ENCODE measurements at places on chromosomes 6 and 20.

- no peak for DNase-seq
These were observed 34.1 kb upstream of the SLC35D3 start for GRCh38 chr6:136887953-136888352.

GRCh38 chr6:32885698-32886286 is 31.8 kb downstream of the PSMB9 start:
- DNase-seq = peak; percentile 22

- no peak for DNase-seq
These were observed 108.4 kb downstream of the GMPR start for GRCh38 chr6:16346831-16347230.

- DNase-seq = no peak
These were observed 10.3 kb downstream of the PREX1 start for GRCh38 chr20:48817367-48818030.

DNA sequence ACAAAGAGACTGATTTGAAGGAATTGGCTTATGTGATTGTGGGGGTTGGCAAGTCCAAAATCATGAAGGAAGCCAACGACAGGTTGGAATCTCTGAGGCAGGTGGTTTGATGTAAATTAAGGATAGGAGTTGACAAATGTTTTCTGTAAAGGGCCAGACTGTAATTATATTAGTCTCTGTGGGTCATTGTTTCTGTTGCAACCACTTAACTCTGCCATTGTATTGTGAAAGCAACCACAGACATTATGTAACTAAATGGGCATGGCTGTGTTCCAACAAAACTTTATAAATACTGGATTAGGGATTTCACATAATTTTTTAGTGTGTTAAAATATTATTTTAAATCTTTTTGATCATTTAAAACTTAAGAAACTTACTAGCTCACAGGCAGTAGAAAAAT is 199.2 kb upstream of the MYLIP start:
- no peak for DNase-seq

DNA sequence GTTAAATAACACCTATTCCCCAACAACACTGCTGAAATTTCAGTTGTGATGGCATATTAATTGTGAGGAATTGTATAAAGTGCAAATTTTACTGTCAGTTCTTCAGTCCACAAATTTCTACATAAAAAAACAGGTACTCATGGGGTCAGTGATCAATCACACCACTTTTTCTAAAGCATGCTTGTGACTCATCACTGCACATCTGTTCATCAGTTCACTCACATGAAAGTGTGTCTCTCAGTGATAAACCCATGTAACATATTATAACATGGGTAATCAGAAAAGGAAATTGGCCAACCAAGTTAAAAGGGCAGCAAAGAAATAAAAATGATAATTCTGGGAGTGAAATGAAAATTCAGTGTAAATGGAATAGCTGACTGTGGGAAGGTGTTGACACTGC is 234.7 kb upstream of the FKBP1C start:
- DNase-seq = no peak

DNA sequence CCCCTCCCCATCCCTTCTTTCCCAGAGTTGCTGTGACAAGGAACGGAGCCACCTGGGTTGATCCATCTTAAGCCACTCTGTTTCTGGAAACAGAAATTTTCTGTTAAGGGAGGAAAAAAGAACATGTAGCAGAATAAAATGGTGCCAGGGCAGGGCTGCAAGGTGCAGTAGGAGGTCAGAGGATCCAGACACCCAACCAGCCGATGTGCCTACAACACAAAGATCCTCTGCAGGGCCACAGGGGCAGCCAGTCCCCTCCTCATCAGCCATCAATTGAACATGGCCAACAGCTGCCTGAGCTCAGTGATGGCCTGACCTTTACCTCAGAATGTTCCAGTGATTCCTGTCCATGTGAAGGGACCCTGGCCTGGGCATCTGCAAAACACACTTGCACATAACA is 11.9 kb downstream of the MDFI start:
- DNase-seq = no peak

- DNase-seq = no peak
These were observed 60.3 kb downstream of the FOXC1 start for GRCh38 chr6:1669996-1670395.

DNA sequence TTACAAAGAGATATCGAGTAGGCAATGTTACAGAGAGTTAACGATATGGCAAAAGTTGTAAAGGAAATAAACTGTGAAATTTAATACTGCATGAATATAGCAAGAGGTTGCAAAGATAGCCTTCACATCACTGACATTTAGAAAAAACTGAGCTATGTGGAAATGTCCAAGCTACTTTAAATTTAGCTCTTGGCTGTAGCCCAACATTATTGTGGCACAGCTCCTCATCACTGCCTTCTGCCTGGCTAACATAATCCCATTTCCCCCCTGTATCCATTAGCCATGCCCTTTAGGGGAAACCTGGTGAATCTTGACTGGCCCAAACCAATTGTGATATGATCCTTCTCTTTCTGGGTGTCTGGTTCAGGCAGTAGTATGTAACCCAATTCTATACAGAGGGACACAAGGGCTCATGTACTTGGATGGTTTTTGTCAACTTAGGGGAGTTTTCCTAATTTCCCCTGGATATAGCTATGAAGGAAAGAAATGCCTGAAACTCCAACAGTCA is 115.4 kb downstream of the PFDN4 start:
- no peak for DNase-seq

GRCh38 chr6:4472222-4472621 is 304.0 kb upstream of the CDYL start:
- no peak for DNase-seq

DNA sequence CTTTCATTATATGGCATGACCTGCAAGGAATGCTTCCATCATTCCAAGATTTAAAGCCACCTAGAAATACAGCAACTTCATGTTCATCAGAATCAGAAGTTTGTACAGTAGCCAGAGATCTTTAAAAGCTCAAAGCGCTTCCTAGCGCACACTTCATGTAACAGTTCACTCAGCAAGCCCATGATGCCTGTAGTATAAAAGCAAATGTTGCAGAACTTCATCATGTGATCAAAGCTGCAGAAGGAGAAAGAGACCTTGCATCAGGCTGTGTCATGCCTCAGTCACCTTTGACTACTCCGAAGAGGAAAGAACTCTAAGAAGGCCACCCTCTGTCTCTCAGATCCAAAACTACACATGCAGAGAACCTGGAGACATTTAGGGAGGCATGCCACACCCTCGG is 78.5 kb downstream of the AGPAT4 start:
- no peak for DNase-seq

- DNase-seq = no peak
These were observed 12.0 kb upstream of the PTPN1 start for GRCh38 chr20:50498071-50498776.

- no peak for DNase-seq
These were observed 107.4 kb downstream of the PXDC1 start for GRCh38 chr6:3643921-3644738.

DNA sequence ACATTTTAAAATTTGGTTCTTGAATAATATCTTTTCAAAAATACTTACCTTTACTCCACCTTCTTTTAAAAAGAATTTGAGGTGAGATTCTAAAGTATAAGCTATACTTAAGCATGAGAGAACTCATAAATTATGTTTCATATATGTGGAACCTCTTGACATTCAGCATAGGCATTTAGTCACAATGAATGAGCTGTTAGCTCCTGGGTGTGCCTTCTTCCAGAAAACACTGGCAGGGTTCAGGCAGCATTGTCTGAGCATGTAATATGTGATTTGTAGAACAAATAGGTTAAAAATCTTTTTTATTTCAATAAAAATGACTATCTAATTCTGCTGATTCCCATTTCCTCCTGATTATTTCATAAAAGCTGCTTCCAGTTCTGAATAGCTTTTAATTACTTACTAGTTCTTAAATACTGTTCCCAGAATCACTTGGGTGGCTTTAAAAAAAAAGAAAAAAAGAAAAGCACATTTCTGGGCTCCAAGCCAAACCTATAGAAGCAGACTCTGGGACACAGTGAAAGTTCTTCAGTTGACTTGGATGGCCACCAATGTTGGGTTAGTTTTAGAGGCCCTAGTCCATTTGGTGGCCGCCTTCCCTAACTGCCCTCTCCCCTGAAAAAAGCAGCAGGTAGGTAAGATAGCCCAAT is 20.2 kb downstream of the RNF8 start:
- no peak for DNase-seq

GRCh38 chr6:167688123-167688522 is 138.6 kb upstream of the AFDN start:
- no peak for DNase-seq

DNA sequence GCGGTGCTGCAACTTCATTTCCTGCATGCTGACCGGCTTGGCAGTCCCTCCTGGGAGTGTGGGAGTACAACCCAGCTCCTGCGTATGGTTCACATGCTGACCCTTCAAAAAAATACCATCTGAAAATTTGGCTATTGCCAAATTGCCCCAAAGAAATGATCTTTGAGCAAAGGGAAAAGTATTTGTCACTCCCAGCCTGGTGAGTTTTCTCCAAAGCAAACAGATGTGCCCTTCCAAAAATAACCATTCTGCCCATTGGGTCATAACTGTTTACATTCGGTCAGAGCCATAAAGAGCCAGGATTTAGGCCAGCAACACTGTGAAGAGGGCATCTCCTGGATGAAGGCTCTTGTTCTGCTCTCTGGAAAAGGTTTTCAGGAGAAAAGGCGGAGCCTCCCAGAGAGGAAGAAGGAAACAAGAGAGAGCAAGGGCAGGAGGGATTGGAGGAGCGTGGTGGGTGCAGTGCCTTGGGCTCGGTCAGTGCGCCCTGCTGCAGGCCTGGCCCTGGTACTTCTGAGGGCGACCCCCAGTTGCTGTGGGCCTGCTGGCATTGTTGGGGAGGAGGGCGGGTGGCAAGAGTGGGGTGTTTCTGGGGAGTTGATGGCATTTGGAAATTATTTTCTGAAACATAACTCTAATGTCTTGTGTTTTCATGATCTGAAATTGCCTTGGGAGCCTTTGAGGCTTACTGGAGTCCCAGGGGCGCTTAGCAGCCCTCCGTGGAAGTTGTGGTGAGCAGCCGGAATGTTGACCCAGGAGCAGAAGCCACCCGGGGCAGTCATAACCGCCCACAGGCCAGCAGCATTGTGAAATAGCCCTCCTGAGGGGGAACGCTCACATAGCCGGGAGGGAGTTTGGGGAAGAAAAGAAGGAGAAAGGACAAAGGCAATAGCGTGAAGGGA is 248.4 kb downstream of the MYLK4 start:
- no peak for DNase-seq

- peak; percentile 28 for DNase-seq
These were observed 133.3 kb downstream of the ELOVL4 start for GRCh38 chr6:79813854-79814709.
